ENCODE measurements at places on chromosomes 5 and 9.

DNA sequence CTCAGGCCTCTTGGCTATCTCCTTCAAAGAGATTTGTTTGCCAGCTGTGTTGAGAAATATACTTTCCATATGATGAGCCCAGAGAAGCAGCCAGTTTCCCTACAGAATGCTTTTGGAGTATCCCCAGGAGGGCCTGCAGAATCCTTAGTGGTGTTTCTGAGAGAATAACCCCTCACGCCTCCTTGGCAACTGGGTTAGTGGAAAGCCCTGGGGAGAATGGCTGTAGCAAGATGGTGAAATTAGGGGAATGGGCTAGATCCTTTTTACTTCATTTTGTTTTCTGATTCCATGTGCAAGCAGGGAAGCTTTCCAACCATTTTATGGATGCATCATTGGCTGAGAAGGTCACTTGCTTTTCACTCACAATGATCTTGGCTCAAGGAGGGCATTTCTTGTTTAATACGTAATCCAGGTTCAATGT lies 364.6 kb downstream of the DMRT2 start:
- no peak for DNase-seq

DNA sequence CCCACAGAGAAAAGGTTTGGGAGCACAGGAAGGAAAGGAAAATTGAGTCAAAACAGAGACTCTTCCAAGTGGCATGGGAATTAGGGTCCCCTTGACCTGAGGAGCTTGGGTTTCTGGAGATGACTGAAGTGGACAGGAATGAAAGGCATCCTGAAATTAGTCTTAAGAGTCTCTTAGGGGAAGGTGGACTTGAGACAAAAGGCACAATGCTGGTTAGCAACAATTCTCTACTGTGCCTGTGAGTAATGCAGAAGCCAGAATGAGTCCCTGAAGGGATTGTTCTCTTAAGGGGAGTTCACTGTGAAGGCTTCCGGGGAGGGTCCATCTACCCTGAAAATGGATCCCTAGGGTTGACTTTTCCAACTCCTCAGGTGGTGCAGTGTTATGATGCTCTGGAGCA lies 58.4 kb upstream of the FOXE1 start:
- no peak for DNase-seq

DNA sequence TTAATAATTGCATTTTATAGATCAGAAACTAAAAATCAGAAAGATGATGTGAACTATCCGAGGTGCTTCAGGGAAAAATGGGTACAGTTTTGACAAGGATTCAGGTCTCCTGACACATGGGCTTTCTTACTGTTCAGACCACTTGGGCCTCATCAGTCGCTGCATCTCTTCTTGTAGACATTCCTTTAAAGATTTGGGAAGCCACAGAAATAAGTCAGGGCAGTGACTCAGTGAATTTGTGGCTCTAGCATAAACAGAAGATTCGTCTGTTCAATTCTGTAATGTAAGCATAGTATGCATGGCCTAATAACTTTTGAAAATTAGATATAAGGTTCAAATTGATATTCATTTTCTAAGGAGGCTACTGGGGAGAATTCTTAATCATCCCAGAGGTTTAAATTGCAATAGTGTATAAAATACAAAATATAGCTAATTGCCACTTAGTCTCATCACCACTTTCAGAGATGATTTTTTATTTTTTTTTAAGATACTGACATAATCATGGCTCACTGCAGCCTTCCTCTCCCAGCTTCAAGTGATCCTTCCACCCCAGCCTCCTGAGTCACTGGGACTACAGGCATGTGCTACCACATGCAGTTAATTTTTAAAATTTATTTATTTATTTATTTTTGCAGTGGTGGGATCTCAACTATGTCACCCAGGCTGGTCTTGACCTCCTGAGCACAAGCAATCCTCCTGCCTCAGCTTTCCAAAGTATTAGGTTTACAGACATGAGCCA lies 48.9 kb downstream of the RASEF start:
- DNase-seq = peak; percentile 29

DNA sequence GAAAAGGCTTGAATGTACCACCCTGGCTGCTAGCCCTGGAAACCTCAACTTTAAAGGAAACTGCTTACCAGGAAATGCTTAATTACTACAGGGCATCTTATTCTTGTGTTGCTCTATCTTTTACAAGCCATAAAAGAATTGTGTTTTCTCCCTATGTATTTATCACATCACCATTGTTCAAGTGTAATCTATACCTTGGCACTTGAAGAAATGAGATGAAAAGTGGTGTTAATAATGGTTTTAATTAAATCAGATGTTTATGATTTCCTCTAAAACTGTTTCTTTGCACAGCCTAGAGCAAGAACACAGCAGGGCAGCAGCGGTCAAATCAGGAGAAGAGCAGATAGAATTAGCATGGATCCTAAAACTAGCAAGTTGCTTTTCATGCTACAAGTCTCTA lies 131.8 kb upstream of the RGMB start:
- no peak for DNase-seq

DNA sequence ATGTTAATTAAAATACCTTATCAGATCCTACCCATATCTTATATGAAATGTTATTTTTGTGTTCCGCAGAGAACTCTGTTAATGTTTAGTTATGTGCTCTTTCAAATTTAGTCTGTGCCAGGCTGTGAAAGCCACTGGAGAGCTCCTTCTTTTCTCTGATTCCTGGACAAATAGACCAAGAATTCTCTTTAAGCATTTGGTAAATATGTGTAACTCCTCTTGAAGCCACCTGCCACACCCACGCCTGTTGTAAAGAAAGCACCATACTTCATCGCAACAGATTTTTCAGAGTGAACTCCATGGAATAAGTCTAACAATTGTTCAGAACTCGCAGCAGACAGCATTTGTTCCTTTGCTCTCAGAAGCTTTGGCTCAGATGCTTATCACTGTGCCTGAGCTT lies 301.1 kb downstream of the FAM170A start:
- no peak for DNase-seq

DNA sequence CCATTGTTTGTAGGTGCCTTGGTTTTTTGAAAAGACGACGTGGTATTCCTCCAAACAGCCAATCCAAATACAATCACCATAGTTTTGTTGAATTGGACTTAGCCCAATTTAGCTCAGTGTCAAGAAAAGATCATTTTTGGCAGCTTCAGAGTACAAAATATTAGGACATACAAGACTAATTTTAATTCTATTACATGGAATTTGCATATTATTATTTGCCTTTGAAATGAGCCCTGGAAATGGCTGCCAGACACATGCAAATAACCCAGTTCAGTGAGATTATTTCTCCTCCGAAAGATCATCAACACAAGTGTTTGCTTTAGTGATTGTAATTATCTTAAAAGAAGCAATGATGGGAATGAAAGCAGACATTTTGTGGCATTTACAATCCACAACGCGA lies 89.3 kb downstream of the PLK2 start:
- DNase-seq = no peak

- DNase-seq = no peak
These were observed 132.0 kb upstream of the MOCS2 start for GRCh38 chr5:53241572-53241971.

DNA sequence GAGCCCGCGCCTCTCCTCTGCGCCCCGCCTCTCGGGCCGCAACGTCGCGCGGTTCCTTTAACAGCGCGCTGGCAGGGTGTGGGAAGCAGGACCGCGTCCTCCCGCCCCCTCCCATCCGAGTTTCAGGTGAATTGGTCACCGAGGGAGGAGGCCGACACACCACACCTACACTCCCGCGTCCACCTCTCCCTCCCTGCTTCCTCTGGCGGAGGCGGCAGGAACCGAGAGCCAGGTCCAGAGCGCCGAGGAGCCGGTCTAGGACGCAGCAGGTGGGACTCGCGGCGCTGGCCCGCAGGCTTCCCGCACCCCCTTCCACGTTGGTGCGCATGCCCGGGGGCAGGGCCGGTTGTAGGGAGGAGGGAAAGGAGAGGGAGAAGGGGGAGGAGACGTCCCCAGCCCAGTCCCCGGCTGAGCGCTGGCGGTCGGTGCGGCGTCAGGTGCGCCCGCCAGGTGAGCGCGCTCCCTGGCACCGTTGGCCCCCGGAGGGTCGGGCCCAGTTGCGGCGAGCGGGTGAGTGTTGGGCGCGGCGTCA lies at the start of gene OCLN:
Gene OCLN (plus strand): TSS at position 400 of the 532 bp plus-strand sequence. CDS start 11,455 bp downstream, outside the sequence.
- DNase-seq = no peak

- DNase-seq = no peak
These were observed 2.6 kb downstream of the CLTB start for GRCh38 chr5:176413709-176414191.

DNA sequence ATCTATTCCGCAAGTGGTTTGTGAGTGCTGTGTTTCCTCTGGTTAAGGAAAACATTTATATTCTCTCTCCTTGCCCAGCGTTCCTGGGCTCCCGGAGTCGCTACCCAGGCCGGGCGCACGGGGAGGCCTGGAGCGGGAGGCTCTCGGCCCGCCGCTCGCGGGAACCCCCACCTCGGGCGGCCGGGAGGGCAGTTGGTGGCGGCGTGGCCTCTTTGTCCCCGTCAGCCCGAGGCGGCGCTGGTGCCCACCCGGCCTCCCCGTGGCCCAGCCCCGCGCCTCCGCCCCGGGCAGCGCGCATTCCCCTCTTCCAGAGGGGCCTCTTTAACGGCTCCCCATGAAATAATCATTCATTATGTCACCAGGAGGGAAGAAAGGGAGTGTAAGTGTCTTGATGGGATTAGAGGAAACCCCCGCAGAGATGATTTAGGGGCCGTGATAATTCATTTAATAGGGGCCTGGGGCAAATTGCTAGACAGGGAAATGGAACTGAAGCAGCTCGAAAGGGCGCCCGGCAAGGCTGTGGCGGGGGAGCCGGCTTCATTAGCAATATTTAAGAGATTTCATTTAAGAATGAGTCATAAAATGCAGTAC lies 181.9 kb upstream of the TBCA start:
- DNase-seq = no peak

DNA sequence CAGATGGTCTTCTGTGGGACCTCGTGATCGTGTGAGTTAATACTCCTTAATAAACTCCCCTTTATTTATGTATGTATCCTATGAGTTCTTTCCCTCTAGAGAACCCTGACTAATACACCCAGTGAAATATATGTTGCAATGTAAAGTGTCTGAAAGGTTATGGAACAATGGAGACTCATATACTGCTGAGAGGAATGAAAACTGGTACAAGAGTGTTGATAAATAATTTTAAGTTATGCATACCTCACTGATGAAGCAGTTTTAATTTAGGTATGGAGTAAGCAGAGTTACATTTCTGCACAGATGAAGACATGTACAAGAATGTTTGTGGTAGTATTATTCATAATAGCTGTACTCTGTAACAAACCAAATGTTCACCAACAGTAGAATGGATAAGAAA lies 438.3 kb downstream of the TAF11L14 start:
- DNase-seq = no peak

DNA sequence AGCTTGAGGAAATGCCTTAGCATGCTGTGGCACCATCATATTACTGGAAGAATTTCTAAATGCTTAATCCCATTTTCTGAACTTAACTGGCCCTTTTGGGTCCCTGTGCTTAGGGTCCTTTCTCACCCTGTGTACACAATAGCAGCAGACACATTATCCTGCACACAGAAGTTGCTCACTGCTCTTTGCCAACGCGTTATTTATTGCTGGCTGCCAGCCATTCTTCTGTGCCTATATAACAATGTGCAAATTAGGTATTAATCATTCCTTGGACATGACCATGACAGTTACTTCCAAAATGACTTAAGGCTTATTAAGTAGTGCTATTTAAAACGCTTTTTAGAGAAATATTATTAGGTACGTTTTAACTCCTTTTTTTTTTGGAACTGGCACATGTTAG lies 134.7 kb downstream of the FBN2 start:
- DNase-seq = no peak

DNA sequence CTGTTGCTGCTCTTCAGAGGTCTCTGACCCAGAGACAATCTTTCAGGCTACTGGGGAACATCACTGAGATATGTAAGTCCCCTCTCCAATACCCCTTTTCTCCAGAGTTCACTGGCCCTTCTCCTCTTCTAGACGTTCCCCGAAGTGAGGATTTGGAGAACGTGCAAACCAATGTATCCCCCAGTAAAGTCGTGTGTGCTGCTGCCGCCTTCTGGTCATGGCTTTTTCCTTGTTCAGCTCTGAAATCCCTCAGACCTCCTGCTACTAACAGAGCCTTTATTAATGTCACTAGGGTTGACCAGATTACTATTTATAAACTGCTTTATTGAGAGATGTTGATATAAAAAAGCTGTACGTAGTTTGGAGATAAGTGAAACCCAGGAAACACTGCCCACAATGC lies 1028.6 kb downstream of the CDH9 start:
- no peak for DNase-seq

GRCh38 chr9:98972716-98973115 lies 29.0 kb downstream of the COL15A1 start:
- DNase-seq = no peak

DNA sequence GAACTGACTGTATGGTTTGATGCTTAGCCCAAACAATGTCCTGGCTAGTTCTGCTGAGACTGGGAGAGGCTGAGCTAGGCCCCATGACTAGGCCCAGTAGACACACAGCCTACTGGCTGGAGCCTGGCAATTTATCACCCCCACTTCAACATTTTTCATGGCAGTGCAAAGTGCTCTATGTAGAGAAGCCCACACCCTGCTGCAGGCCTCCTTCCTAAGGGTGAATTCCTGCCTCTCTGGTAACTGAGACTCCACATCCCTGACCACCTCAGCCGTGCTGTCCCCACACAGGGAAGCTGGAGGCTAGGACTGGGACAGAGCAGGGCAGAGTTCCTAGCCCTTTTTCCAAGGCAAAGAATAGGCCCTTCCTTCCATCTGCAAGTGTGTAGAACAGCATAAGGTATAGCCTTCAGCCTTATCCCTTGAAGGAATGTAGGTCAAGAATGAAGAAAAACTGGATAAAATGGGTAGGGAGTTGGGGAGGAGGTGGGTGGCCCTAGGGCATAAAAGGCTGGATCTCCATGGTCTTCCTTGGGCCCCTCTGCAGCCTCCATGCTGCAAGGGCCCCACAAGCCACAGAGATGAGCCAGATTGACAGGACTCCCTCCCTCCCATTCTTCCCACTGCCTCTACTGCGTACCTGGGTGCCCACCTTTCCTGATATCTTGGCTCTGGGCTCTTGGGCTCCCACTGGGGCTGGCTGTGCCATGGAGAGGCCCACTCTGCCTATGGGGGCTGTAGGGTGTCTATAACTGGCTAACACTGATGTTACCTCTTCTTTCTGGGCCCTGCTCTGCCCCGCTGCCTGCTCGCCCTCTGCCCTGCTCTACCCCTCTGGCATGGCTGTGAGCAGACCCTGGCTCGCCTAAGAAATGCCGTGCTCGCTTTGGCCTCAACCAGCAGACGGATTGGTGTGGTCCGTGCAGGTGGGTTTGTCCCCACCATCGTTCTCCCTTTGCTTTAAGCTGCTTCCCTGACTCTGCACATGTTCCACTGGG lies 29.8 kb downstream of the TCF7 start:
- DNase-seq = no peak

DNA sequence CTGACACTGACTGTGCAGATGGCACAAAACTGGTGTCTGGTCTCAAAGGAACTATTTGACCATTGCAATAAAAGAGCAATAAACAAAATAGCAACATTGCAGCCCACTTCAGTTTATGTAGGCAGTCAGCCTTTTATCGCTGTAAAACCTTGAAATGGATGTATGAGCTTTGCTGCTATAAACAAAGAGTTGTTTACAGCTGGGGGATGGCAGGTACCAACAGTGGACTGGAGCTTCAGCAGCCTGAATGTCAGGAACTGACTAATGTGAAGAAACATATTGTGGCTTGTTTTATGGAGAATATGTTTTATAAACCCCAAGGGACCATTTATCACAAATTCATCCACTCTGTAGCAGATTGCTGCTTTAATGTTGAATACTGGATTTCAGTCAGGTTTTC lies 78.0 kb downstream of the PTPRD start:
- no peak for DNase-seq

Data from GM04503 (cell line).